Stimulated activated CD4-positive, alpha-beta T cell treated with anti-CD3 and anti-CD28 coated beads, Interleukin-1b, Interleukin-23, amount 100 ng/mL, for 1 hour (primary cell): ENCODE measurements at places on chromosomes 4 and X.

- DNase-seq = no peak
Observed at GRCh38 chrX:630007-630611, 482 bp upstream of the SHOX start.

GRCh38 chrX:15114743-15115566, 154.9 kb downstream of the ASB9 start:
- no peak for DNase-seq

DNA sequence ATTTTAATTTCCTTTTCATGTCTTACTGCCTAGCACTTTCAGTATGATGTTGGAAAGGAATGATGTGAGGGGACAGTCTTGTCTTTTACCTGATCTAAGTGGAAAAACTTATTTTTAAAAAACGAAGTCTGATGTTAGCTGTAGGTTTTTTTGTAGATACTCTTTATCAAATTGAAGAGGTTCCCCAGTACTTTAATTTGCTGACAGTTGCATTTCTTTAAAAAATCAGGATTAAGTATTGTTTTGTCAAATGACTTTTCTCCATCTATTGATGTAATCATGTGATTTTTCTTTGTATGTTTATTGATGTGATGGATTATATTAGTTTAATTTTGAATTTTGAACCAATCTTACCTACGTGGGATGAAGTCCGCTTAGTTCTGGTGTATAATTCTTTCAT, 568.4 kb upstream of the AGA start:
- DNase-seq = no peak

- no peak for DNase-seq
Observed at GRCh38 chrX:34875204-34875603, 67.4 kb upstream of the FAM47B start.
